ENCODE measurements at places on chromosomes 3 and 15.

GRCh38 chr3:145557405-145557804 is 603.6 kb downstream of the PLOD2 start:
- DNase-seq: no peak

- no peak for DNase-seq
Observed at GRCh38 chr3:113794526-113794925, 44.1 kb upstream of the GRAMD1C start.

- DNase-seq: no peak
Observed at GRCh38 chr15:47991357-47991756, 129.4 kb upstream of the SLC24A5 start.

GRCh38 chr15:93848490-93848889 is 382.9 kb upstream of the MCTP2 start:
- no peak for DNase-seq

- DNase-seq: no peak
Observed at GRCh38 chr3:147614210-147614609, 205.0 kb downstream of the ZIC1 start.

- no peak for DNase-seq
Observed at GRCh38 chr15:80507638-80508316, 103.6 kb downstream of the ARNT2 start.

DNA sequence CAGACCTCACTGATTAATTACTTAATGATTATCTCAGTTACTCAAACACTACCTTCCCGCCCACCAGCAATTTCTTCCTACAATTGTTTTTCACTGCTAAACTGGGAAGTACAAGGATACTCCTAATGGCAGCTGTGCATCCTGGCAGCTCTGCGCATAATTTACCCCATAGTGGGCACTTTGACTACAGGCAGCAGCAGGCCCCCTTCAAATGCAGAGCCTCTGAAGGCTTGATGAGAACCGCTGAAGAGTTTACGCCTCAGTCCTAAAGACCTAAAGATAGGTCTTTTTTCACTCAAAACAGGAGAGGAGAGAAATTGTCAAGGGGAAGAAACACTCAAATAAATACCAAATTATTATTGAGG is 10.7 kb downstream of the CCDC32 start:
- no peak for DNase-seq

DNA sequence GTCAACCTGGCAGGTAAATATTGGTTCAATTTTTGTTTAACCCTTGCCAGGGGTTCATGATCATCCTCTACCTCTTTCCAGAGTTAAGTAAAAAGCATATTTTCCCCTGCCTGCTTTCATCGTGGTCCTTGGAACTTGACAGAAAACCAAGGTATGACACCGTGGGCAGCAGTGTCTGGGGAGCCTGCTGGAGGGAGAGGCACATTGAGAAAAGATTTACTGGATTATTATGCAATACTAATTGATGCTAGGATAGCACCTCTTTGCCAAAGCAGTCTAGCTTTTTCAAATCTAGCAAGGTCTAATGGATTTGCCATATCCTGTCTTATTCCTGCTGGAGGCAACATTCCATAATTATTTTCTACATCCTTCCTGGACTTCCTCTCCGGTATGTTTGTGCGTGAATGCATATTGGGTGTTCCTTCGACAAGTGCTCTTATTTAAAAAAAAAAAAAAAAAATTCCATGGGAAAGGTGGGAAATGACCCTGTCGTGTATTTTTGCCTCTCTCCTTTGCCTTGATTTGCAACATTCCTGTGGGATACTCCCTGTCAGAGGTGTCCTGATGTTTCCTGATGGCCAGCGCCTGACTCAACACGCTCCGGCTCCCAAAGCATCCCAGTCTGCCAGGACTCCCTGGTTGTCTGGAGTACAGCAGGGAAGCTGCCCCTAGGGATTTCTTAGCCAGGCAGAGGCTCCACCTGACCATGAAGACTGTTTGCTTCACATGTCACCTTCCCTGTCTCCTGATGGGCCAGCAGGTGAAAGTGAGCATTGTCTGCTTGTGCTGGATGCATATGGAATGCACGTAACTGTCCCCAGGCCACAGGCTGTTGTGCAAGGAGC is 6.3 kb downstream of the BHLHE40 start:
- DNase-seq: no peak

DNA sequence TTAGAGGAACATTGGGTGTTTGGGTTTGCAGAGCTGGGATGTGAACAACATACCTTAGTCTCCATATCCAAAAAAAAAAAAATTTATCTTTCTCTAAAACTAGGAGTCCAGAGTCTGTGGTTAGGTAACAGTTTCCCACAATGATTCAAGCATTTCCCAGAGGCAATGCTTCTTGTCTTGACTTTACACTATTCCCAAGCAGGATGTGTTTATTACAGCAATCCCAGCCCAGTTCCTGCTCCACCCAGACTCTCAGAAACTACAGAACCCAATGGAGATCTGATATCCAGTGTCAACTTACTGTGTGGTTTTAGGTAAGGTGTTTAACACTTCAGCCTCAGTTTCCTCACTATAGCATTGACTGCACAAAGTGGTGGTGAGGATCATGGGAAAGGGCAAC is 2.3 kb upstream of the C3orf62 start:
- DNase-seq: no peak

DNA sequence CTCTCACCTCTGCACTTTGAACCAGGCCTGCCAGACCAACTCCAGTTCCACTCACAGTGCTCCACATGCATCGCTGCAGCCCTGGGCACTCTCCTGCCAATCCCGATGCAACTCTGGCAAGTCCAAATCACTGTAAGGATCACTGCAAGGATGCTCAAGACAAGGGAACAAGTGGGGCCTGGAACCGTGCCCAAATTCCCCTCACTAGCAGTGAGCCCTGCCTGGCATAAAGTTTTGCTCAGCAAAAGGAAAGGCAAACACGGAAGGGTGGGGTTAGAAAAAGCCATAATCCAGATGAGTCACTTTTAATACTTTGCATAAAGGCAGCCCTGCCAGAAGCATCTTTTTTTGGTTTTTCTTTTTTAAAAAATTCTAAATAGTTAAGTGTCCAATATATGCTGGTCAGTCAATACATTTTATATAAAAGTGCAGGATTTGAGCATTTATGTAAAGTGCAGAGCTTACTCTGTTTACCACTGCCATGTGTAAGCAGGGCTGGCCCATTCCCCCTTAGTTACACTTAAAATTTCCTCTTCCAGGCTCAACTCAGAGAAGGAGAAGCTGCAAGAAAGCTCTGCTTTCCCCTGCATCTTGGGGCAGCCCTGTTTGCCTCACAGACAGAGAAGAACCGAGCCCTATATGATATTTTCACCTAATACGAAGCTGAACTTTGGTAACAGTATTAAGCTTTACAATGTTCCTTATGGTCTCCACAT is 102.2 kb downstream of the CD47 start:
- DNase-seq: no peak

GRCh38 chr3:117681619-117682018 is 972.0 kb downstream of the TUSC7 start:
- DNase-seq: no peak

DNA sequence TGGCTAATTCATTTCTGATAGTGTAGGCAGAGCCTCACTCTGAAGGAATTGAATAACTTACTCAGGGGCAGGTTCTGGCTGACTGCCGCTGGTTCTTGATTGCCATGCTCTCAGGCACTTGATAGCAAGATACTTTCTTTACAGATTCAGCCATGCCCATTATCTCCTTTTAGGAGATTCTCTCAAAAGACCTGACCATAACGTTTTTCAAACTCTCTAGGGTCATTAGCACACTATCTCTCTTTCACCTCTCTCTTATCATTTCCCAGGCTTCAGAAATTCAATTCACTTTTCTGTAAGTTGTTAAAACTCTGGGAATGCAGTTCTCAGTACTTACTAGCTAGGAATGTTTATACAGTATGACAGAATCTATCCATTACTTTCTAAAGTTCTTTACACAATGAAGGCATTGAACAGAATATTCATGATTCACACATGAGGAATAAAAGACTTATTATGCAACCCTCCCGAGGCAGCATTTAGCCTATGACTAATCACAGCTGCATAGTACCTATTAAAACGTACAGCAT is 850.3 kb upstream of the CADM2 start:
- DNase-seq: no peak

GRCh38 chr3:106261396-106261795 is 392.6 kb upstream of the CBLB start:
- no peak for DNase-seq

GRCh38 chr3:115704661-115705338 is 81.5 kb downstream of the GAP43 start:
- no peak for DNase-seq

GRCh38 chr3:23711916-23712494 is 93.8 kb upstream of the UBE2E1 start:
- DNase-seq: no peak

DNA sequence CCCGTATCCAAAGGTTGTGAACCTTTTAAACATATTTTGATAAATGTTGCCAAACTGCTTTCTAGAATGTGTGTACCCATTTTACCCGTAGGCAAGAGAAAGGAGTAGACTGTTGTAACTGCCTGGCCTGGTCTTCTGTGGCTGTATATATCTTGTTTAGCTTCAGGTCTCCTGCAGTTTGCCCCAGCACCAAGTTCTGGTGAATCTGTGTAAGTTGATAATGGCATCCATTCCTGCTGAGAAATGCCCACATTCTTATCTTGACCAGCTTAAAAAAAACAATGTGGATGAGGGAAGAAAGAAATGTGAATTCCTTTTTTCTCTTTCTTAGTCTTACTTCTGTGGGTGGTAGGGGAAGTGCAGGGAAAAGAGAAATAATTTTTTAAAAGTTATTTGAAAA is 53.3 kb upstream of the TLE3 start:
- no peak for DNase-seq

DNA sequence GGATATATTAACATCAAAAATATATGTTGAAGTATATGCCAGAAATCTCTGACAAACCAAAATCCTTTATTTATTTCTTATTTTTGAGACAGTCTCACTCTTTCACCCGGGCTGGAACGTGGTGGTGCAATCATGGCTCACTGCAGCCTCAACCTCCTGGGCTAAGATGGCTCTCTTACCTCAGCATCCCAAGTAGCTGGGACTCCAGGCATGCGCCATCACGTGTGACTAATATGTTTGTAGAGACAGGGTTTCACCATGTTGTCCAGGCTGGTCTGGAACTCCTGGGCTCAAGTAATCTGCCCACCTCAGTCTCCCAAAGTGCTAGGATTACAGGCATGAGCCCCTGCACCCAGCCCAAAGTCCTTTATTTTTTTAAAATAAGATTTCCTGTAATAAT is 11.9 kb downstream of the FAIM start:
- DNase-seq: no peak

DNA sequence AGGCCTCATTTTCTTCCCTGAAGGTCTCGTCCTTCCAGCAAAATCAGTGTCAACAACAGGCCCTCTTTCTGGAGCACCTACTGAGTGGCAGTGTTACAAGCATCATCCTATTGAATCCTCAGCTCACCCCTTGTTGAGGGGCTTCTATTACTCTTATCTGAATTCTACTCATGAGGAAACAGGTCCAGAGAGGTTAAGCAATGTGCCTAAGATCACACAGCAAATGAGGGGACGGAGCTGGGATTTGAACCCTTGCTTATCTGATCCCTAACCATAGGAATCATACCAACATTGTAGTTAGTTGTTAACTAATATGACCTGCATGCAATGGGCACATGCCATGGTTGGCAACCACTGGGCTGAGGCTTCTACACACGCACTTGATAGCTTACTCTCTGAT is 63.0 kb downstream of the SLC6A6 start:
- no peak for DNase-seq

GRCh38 chr3:182597621-182598041 is 195.7 kb upstream of the ATP11B start:
- DNase-seq: no peak

DNA sequence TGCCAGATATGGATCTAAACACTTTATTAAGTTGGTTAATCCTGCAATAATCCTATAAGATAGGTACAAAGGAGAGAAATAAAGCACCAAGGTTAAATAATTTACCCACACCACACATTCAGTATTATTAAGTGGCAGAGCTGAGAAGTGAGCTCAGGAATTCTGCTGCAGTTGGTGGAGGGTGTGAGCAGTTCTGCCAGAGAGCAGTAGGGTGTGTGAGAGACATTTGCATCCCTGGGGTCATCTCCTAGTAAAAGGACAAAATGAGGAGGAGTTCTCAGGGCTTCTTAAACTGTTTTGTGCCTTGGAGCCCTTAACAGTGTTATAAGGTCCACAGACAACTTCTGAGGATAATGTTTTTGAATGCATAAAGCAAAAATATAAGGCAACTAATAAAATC is 484.5 kb downstream of the TAFA4 start:
- no peak for DNase-seq

- no peak for DNase-seq
Observed at GRCh38 chr3:82462977-82463376, 701.5 kb upstream of the GBE1 start.

DNA sequence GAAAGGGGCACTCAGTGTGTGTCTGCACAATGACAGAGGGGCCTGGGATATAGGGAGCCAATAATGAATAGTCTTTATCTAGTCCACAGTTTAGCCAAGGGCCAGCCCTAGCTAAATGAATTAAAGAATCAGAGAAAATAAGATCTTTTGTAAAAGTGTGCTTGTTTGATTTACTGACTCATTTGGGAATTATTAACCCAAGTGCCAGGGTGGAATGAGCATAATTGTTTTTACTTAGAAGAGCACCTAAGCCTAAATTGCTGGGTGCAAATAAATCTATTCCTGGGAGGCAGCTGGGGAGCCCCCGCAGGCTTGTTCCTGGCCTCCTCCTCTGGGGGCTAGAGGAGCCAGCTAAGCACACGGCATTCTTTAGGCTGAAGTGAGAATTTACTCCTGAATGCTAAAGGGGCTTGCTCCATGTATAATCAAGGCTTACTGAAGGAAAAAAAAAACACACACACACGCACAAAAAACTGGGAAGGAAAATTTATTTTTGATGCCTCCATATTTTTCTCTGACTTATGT is 405.3 kb upstream of the SUCLG2 start:
- DNase-seq: no peak

- DNase-seq: no peak
Observed at GRCh38 chr3:108474581-108474980, 35.8 kb downstream of the MYH15 start.

GRCh38 chr3:128879991-128880390 is 571 bp downstream of the ACAD9 start:
- no peak for DNase-seq

DNA sequence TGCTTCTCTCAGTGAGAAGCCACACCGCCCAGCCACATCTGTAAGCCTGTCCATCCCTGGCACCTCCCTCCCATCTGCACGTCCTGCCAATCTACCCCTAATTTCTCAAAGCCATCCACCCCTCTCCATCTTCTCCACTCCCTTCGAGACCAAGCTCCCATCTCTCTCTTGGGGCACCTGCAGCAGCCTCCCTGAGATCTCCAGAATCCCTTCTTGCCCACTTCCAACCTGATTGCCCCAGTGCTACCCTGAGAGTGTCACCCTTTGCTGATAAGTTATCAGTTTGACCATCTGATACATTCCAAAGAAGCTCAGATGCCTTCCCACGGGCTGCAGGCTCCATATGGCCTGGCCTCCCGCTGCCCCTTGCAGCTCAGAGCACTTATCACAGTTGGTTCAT is 496.1 kb downstream of the SHQ1 start:
- no peak for DNase-seq

GRCh38 chr3:73513260-73513659 is 111.5 kb downstream of the PDZRN3 start:
- no peak for DNase-seq

GRCh38 chr3:120841264-120841663 is 66.7 kb upstream of the STXBP5L start:
- DNase-seq: no peak

Measured in activated T-helper 1 cell treated with anti-CD3 and anti-CD28 coated beads, Interleukin-2, amount 50 U/mL, for 16 hours (primary cell).